T-helper 17 cell (primary cell): ENCODE measurements at places on chromosomes 5 and 9. TPM values are rescaled to one million over a fixed set of nuclear protein-coding genes. Genes with fewer than 3 reads are reported as not detected.

DNA sequence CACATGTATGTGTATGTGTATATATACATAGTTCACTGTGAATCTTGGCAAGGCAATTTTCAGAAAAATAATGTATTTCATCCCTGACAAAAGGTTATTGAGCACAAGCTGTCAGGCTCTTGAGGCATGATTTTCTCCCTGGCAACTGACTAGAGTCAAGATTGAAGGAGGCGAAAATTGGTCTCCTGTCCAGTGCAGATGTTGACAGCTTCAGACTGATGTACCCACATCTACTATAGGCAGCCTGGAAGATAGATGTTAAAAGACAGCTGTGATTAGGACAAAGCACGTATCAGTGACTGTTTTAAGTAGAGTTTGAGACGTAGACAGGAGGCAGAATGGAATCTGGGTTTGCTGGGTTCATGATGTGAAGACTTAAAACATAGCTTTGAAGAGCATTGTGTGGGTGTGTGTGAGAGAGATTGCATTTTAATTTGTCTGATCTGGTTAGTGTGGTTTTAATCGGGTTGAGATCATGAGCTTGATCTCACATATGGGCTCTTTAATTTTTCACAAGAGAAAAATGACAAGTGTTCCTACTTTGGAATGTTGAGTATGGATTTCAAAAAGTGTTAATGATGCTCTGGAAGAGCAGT, 39.1 kb downstream of the CTNNA1 start:
- no peak for DNase-seq
- peaks cover 15% of the 10 kb centered on the region for H3K4me1 ChIP-seq
- H3K27me3 ChIP-seq = peaks cover 36% of the 10 kb centered on the region
- H3K36me3 ChIP-seq = peaks cover 3% of the 10 kb centered on the region
- H3K4me3 ChIP-seq = no peak overlapping the region

DNA sequence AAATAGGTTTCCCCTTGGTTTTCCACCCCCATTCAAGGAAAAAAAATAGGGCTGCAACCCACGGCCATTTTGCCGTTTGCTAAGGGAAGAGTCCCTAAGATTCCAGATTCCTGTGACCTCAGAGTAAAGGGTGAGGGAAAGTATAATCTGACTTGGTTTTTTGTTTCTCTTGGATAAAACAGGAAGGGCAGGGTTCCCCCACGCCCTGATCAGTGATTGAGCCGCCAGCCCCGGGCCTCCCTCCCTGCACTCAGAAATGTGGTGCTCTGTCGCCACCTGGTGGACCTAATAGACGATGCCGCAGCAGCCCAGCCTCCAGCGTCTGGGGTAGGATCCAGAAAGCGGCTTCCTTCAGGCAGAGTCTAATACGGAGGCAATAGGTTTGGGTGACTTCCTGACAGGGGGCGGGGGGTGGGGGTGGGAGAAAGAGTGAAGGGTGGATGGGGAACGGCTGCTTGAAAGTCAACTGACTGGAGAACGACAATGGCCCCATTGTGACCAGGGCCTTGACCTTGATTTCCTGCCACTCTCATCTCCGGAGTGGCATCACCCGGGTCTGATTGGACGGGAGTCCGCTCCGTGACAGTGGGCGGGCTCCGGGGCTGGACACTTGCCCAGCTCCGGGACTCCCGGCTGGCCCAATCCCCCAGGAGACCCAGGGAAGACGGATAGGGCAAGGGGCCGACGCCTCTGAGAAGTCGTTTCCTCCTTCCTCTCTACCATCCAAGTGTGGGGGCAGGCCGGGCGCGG, 17.8 kb upstream of the CYSTM1 start:
- H3K36me3 ChIP-seq = peaks cover 3% of the 10 kb centered on the region
- H3K27me3 ChIP-seq = no peaks in the 10 kb centered on the region
- H3K4me3 ChIP-seq = peak overlapping the region; percentile 71
- peak overlapping the region; percentile 65 for H3K27ac ChIP-seq
- H3K4me1 ChIP-seq = peaks cover 9% of the 10 kb centered on the region

CDH9 gene
- total RNA-seq = not detected

- no peak overlapping the region for H3K27ac ChIP-seq
- no peak overlapping the region for H3K4me3 ChIP-seq
- no peaks in the 10 kb centered on the region for H3K4me1 ChIP-seq
- peaks cover 36% of the 10 kb centered on the region for H3K27me3 ChIP-seq
- H3K36me3 ChIP-seq = peaks cover 3% of the 10 kb centered on the region
- DNase-seq = no peak
These were observed 175.1 kb upstream of the PITX1 start for GRCh38 chr5:135208903-135209721.

ADRA1B gene
- not detected for total RNA-seq

SNCB gene
- total RNA-seq = not detected

DNA sequence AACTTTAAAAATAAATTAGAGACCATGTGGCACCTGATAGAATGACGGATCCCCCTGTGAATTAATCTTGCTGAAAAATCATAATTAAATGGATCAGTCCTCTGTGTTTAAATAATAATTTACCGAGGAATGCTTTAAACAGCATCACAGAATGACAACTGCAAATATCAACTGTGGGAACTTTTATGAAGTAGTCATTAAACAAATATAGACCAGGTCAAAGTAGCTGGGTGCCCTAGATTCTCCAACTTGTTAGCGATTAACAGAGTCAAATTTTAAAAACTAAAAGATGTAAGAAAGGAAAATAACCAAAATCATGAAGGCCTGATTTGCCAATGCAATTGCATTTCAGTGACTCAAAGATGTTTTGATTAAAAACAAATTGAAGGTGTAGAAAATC, 933.4 kb downstream of the PTPRD start:
- H3K27ac ChIP-seq = no peak overlapping the region
- H3K4me1 ChIP-seq = no peaks in the 10 kb centered on the region
- H3K36me3 ChIP-seq = no peaks in the 10 kb centered on the region
- H3K27me3 ChIP-seq = no peaks in the 10 kb centered on the region
- DNase-seq = no peak

GRCh38 chr9:27003426-27004077, 1.9 kb downstream of the LRRC19 start:
- H3K27me3 ChIP-seq = no peaks in the 10 kb centered on the region
- DNase-seq = no peak
- peaks cover 3% of the 10 kb centered on the region for H3K36me3 ChIP-seq
- no peak overlapping the region for H3K27ac ChIP-seq
- H3K4me3 ChIP-seq = no peak overlapping the region
- no peaks in the 10 kb centered on the region for H3K4me1 ChIP-seq

OR1Q1 gene
- total RNA-seq = 0.96 TPM

- peaks cover 15% of the 10 kb centered on the region for H3K4me1 ChIP-seq
- DNase-seq = no peak
- no peaks in the 10 kb centered on the region for H3K27me3 ChIP-seq
These were observed 45.1 kb downstream of the ERGIC1 start for GRCh38 chr5:172878933-172879752.

- peaks cover 1% of the 10 kb centered on the region for H3K27me3 ChIP-seq
- DNase-seq = no peak
- peak overlapping the region; percentile 69 for H3K27ac ChIP-seq
These were observed 153.6 kb upstream of the CD180 start for GRCh38 chr5:67350185-67350584.

DNA sequence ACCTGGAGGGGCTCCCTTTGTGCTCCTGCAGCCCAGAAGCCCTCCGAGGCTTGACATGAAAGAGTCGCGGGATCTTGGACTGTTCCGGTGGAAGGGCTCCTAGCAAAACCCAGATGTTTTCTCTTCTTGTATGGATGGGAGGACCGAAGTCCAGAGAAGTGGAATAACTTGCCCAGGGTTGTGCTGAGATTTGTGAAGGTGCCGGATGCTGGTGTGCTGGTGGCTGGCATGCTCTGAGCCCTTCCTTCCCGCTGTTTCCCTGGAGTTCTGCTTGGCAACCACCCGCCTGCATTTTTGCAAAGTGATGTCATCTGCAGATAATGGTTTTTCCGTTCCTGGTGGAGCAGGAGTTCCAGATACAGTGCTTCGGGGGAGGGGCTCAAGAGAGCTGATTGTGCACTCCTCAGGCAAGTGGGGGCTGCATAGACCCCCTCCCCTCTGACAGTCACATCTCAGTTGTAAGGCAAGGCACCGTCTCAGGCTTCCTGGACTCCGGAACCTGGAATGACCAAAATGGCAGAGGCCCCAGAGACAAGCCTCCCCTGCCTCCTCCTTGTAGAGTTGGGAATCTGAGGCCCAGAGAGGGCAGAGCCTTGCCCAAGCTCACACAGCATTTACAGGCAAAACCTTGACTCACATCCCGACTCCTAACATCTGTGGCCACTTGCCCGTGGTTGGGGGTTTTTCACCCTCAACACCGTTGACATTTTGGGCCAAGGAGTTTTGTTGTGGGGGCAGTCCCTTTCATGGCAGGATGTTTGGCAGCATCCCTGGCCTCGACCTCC, 157.0 kb downstream of the RGS3 start:
- H3K4me3 ChIP-seq = no peak overlapping the region
- H3K36me3 ChIP-seq = no peaks in the 10 kb centered on the region
- no peak overlapping the region for H3K27ac ChIP-seq
- H3K27me3 ChIP-seq = peaks cover 23% of the 10 kb centered on the region

GRCh38 chr5:138793575-138793974, 40.4 kb downstream of the CTNNA1 start:
- peaks cover 3% of the 10 kb centered on the region for H3K36me3 ChIP-seq
- no peak overlapping the region for H3K27ac ChIP-seq

GRCh38 chr5:102663749-102664530, 91.2 kb upstream of the PAM start:
- no peaks in the 10 kb centered on the region for H3K4me1 ChIP-seq
- H3K27ac ChIP-seq = no peak overlapping the region
- H3K27me3 ChIP-seq = peaks cover 9% of the 10 kb centered on the region
- H3K36me3 ChIP-seq = no peaks in the 10 kb centered on the region
- DNase-seq = no peak

TYRP1 gene
- total RNA-seq = not detected

- H3K27me3 ChIP-seq = no peaks in the 10 kb centered on the region
These were observed 175.3 kb upstream of the ZNF608 start for GRCh38 chr5:124921694-124922093.

DNA sequence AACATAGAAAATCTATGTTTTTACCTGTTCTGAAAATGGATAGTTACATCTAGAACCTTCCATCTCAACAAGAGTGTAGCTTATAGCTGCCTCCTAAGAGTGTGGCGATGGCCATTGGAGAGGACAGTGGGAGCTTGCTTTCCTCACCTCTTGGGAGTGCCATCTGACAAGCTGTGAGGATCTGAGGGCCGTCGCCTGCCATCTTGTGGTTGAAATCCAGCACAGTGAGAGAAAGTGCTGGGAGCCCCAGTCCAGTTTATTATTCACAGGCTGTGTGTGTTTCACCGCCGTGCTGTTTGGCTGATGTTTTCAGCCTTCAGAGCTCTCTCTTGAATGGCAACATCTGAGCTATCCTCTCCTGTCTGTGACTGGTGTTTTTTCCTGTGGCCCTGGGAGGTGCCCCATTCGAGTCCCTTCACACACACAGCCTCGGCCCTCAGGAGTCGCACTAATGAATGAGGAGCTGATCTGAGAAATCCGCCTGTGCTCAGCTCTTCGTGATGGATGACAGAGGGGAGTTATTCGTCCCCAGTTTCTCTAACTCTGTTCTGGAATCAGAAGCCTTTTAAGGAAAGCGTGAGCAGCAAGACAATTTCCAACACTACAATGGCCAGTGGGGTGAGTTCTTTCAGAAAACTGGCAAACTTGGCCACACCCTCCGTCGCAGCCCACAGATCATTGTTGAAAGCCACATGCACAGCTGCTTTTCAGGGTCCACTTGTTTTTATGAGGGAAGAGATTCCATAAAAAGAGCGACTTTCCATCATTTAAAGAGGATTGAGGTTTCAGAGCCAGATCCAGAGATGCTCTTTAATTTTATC, 170.3 kb downstream of the PDZD2 start:
- DNase-seq = no peak
- H3K4me3 ChIP-seq = no peak overlapping the region
- no peak overlapping the region for H3K27ac ChIP-seq
- no peaks in the 10 kb centered on the region for H3K4me1 ChIP-seq

DNA sequence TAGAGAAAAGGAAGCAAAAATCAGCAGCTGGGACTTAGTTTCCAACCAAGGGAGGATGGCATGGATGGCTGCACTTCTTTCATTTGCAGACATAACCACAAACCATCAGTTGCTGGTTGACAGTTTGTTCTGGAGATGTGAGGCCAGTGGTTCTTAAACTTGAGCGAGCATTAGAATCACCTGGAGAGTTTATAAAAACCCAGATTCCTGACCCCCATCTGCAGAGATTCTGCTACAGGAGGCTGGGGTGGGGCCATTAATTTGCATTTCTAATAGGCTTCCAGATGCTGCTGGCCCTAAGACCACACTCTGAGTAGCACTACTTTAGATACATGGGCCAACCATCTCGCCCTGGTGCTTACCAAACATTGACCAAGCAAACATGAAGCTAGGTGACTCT, 60.8 kb downstream of the MARCHF3 start:
- no peak overlapping the region for H3K27ac ChIP-seq
- H3K4me3 ChIP-seq = no peak overlapping the region
- peaks cover 19% of the 10 kb centered on the region for H3K4me1 ChIP-seq
- H3K27me3 ChIP-seq = no peaks in the 10 kb centered on the region
- H3K36me3 ChIP-seq = peaks cover 4% of the 10 kb centered on the region
- DNase-seq = no peak

GNG10 gene
- total RNA-seq = 5.3 TPM

NME5 gene
- not detected for total RNA-seq

CARD6 gene
- total RNA-seq = 1.7 TPM

GRCh38 chr9:88927510-88927909, 63.8 kb upstream of the S1PR3 start:
- H3K36me3 ChIP-seq = no peaks in the 10 kb centered on the region
- no peak overlapping the region for H3K27ac ChIP-seq
- no peak for DNase-seq

PCDHGB1 gene
- 0.13 TPM for total RNA-seq

GRCh38 chr5:177123789-177124485, 9.6 kb upstream of the NSD1 start:
- H3K36me3 ChIP-seq = no peaks in the 10 kb centered on the region
- no peak for DNase-seq
- H3K27me3 ChIP-seq = no peaks in the 10 kb centered on the region

GRCh38 chr9:30103647-30104394, 2280.6 kb upstream of the ACO1 start:
- H3K4me1 ChIP-seq = no peaks in the 10 kb centered on the region
- DNase-seq = no peak
- peaks cover 3% of the 10 kb centered on the region for H3K36me3 ChIP-seq
- H3K4me3 ChIP-seq = no peak overlapping the region
- H3K27ac ChIP-seq = no peak overlapping the region

GABRG2 gene
- not detected for total RNA-seq

SPATA31C1 gene
- total RNA-seq = not detected

DNA sequence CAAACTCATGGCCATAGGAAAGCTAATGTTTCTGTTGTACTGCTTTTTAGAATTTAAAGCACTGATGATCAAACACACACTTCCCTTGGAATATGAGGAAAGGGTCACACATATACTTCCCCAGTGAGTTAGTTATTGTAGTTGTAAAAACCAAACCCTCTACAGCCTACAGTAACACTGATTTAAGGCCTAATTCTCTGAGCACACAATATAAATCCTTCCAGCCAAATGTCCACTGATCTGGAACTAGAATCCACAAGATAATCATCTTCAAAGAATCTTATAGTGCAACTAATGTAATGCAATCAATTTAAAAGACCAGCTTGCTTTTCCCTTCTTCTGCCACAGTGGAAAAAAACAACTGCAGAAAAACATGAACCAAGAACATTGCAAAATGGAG, 219.3 kb downstream of the CAAP1 start:
- H3K36me3 ChIP-seq = no peaks in the 10 kb centered on the region
- H3K4me3 ChIP-seq = no peak overlapping the region
- H3K4me1 ChIP-seq = no peaks in the 10 kb centered on the region
- H3K27me3 ChIP-seq = no peaks in the 10 kb centered on the region

- H3K4me1 ChIP-seq = no peaks in the 10 kb centered on the region
- no peak overlapping the region for H3K27ac ChIP-seq
- H3K4me3 ChIP-seq = no peak overlapping the region
- H3K27me3 ChIP-seq = no peaks in the 10 kb centered on the region
- DNase-seq = no peak
- no peaks in the 10 kb centered on the region for H3K36me3 ChIP-seq
These were observed 648.3 kb downstream of the KIF4B start for GRCh38 chr5:155661859-155662258.

EFNA5 gene
- not detected for total RNA-seq
